ENCODE measurements at places on chromosomes 1 and 21. TPM values are rescaled to one million over a fixed set of nuclear protein-coding genes. Genes with fewer than 3 reads are reported as not detected.

- DNase-seq: no peak
Observed at GRCh38 chr1:39272027-39272797, 67.7 kb downstream of the MACF1 start.

DNA sequence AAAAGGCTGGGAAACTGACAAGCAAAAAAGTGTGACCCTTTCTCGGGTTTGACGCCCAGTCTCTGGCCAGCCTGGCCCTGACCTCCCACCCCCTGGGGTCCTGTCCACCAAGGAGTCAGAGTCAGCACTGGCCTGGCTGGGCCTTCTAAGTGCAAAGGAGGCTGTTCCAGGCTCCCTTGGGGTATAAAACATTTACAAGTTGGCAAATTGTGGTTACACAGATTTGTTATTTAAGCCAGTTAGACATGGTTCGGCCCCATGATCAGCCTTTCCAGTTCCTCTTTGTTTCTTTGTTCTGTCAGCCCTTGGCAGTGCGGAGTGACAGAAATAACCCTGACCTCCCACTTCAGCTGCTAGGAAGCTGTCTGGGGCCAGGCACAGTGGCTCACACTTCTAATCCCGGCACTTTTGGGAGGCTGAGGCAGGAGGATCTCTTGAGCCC, 161.6 kb upstream of the RAB4A start:
- DNase-seq: no peak

DNA sequence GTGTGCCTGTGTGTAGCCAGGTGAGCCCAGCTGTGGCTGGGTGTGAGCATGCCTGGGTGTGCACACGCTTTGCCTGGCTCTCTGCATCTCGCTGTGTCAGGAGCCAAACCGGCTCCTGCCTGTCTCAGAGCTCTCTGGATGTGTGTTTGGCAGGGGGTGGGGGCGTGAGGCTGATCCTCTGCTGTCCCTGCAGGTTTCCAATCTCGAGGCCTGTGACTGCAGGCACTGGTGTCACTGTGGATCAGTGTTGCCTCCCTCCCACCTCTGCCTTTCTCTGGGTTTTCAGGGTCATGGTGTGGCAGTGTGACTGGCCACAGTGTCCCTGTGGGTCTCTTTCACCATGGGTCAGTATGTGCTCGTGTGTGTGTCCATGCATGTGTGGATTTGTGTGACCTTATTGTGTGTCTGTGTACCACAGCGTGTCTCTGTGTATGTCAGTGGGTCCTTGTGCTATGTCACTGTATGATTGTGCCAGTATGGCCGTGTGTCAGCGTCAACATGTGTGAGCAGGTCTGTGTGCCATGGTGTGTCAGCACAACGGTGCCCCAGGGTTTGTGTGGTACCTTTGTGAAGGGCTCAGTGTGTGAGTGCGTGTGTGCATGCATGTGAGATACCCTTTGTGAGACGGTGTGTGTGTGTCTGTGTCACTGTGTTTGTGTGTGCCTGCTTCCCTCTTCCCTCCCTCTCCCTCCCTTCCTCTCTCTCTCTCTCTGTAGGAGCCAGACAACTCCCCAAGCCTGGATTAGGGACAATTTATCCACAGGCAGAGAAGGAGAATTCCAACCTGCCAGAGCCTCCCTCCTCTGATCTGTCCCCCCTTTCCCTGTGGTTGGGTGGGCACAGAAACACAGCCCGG, 43.4 kb downstream of the AHDC1 start:
- no peak for DNase-seq

- DNase-seq: peak; percentile 81
Observed at GRCh38 chr1:1013922-1014648, 788 bp downstream of the ISG15 start.

GRCh38 chr1:218368686-218369085, 23.6 kb downstream of the TGFB2 start:
- no peak for DNase-seq

GRCh38 chr1:62746809-62747138, 37.2 kb upstream of the ATG4C start:
- no peak for DNase-seq

DNA sequence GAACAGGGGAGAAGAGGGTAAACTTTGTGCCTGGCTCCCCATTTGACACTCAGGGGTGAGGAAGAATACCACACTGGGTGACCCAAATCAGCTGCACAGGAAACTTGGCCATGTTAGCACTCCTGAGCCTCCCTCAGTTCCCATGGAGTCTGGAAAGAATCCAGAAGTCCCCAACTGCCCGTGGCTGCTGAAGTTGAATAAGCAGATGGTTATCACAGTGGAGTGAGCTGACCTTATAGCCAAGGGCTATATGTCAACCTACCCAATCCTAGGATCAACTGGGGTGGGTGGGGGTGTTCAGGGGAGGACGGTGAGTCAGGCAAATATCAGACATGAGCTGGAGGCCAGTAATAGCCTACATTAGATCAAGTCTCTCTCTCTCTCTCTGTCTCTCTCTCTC, 20.4 kb downstream of the KCNH1 start:
- DNase-seq: no peak

- DNase-seq: no peak
Observed at GRCh38 chr21:37904856-37905255, 11.4 kb downstream of the KCNJ6 start.

CSRP1 gene
- total RNA-seq: 1,426 TPM
